ENCODE measurements at places on chromosomes 4 and X. TPM values are rescaled to one million over a fixed set of nuclear protein-coding genes. Genes with fewer than 3 reads are reported as not detected.

DNA sequence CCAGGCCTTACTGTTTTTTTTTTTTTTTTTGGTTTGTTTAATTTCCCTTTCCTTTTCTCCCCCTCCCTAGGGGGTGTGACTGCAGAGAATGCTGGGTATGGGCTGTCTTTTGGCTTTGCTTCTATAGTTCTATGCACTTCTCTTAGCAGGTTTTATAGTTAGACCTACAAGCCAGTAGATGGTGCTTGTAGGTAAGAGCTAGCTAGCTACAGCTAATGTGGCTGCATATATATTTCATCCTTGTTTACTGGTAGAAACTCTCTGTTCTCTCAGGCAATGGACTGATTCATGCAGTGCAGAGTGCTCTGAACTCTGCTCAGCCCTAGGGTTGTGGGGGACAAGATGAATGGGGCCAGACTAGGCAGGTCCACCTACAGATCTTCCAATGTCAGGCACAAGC, 246.4 kb downstream of the SH2D1A start:
- DNase-seq = no peak

DNA sequence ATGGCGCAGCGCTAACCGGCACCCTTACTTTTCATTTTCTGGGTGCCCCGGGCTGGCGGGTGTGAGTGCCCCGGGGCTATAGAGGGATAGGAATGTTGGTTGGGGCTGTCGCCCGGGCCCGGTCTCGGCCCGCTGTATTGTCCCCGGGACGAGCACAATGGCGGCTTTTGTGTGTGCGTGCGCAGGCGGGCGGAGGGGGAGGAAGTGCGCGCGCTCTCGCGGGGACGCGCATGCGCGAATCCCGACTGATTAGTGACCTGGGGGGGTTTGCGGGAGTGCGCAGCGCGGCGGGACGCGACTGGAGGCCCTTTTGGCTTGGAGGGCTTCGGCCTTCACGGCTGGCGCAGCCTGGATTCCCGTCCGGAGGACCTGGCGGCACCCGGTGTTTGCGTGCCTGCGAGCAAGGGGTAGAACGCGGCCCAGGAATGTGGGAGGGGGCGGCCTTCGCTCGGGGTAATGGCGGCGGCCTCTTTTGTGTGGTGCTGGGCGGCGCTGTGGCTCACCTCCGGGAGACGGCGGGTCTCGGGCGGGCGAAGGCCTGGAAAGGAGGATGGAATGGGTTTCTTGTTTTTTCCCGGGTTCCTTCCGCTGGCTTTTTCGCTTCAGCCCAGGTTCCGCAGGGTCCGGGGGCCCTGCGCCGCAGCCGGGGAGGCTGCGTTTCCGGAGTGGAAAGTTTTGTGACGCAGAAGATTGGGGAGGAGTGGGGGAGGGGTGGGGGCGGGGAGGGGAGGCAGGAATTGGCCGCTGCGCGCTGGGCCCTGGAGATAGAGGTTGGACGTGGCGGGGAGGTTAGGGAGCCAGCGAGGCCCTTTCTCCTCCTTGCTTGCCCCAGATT, 618 bp downstream of the DDX3X start:
- DNase-seq = peak; percentile 65

GRCh38 chr4:35993606-35994005, 250.7 kb downstream of the ARAP2 start:
- no peak for DNase-seq

GRCh38 chr4:38387348-38387747, 276.7 kb upstream of the KLF3 start:
- peak; percentile 33 for DNase-seq

GRCh38 chr4:177393236-177393635, 49.0 kb downstream of the AGA start:
- DNase-seq = no peak

- no peak for DNase-seq
These were observed 18.4 kb downstream of the BEX4 start for GRCh38 chrX:103233263-103233662.

DNA sequence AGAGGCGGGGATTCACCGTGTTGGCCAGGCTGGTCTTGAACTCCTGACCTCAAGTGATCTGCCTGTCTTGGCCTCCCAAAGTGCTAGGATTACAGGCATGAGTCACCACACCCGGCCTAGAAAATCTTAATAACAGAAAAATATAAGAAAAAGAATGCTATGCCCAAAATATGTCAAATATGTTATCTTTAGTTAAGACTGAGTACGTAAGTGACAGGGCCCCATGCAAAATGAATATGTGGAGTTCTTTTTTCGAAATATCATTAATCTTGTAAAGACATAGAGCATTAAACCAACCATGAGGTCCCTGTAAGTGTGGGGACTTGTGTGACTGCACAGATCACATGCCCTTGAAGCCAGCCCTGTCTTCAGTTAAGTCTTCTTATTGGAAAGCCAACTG, 8.9 kb upstream of the ZNF518B start:
- DNase-seq = no peak

- no peak for DNase-seq
These were observed 63.1 kb downstream of the SORCS2 start for GRCh38 chr4:7255488-7255881.

- no peak for DNase-seq
These were observed 30.8 kb downstream of the FRMPD3 start for GRCh38 chrX:107480272-107480671.

DNA sequence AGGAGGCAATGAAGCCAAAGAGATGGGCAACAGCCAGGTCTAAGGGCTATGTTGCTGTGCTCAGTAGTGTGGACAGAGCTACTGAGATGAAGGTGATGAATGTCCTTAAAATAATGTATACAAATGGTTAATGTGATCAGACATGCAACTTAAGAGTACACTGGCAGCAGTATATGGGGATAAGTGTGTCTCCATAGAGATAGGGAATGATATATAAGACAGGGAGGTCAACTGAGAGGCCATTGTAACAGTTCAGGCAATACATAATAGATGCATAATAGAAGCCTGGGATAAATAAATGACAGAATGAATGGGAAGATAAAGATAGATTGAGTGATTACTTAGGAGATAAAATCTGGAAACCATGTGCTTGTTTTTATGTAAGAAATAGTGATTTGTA, 250.0 kb downstream of the CFAP299 start:
- DNase-seq = no peak

- DNase-seq = peak; percentile 43
These were observed 10.0 kb upstream of the LNX1 start for GRCh38 chr4:53601251-53601764.

DNA sequence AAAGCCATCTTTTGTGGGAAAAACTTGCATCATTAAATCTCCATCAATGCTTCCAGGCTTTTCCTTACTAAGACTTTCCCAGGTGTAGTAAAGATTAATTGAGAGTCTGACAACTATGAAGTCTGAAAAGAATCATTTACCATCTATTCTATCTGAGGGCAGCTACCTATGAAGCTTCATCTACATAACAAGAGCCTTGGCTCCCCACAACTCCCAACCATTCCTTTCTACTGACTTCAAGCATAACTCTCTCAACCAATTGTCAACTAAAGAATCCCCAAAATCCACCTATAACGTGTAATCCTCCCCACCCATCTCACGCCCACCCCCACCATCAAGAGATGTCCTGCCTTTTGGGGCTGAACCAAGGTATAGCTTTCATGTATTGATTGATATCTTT, 101.5 kb upstream of the GABRA2 start:
- no peak for DNase-seq

- DNase-seq = no peak
These were observed 53.1 kb downstream of the SYNPO2 start for GRCh38 chr4:118941799-118942198.

DNA sequence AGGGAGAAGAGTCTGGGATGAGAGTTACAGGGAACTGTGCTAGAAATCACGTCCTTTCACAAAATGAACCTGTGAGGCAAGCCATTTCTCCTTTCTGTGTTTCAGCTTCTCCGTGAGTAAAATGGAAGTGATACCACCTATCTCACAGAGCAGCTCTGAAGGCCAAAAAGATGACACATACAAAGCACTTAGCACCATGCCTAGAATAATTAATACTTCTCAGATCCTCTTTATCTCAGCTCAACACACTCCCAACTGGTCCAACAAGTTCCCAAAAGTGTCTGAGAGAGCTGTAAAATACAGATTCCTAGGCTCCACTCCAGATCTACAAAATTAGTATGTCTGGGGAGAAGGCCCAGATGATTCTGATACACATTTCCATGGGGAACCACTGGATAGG, 38.3 kb downstream of the LHFPL1 start:
- DNase-seq = no peak

- DNase-seq = peak; percentile 4
These were observed 121.8 kb upstream of the TMEM47 start for GRCh38 chrX:34778916-34779315.

- no peak for DNase-seq
These were observed 109.4 kb upstream of the AFAP1 start for GRCh38 chr4:8048856-8049676.

GRCh38 chrX:23908219-23909004, 606 bp downstream of the CXorf58 start:
- DNase-seq = no peak

DNA sequence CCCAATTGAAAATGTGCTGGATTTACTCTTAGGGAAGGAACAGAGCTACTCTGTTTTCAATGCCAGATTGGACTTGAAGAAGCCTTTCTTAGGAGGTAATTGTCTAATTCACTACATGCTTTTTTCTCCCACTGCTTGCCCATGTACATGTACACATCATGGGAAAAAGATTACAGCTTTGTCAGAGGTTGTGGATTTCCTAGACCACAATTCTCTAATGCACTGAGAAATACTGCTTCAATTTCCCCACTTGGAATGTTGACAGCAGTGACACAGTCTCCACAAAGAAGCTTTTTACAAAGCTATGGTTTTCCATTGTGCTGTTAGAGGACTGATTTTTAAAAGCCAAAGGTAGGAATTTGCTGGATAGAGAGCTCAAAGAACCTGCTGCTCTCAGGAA, 19.5 kb downstream of the ZAR1 start:
- DNase-seq = no peak

DNA sequence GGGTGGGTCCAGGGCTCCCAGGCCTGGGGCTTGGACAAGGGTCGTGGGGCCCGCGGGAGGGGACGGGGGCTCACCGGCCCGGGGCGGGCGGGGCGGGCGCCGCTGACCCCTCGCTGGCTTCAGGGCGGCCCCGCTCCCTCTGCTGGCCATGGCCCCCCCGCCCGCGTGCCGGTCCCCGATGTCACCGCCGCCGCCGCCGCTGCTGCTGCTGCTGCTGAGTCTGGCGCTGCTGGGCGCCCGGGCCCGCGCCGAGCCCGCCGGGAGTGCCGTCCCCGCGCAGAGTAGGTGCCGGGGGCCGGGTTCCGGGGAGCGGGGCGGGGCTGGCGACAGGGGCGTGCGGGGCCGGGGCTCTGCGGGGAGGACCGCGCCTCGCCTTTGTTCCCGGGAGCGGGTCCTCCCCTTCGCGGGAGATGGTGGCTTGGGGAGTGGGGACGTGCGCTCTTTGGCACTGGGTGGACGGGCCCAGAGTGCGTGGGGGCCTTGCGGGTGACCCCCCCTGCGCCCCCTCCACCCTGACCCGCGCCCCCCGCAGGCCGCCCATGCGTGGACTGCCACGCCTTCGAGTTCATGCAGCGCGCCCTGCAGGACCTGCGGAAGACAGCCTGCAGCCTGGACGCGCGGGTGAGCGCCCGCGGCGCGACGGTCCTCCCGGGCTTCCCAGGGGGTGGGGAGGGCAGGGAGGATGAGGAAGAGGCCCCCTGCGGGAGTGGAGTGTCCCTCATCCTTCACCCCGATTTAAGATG, 16.8 kb upstream of the NAT8L start:
- DNase-seq = no peak

DNA sequence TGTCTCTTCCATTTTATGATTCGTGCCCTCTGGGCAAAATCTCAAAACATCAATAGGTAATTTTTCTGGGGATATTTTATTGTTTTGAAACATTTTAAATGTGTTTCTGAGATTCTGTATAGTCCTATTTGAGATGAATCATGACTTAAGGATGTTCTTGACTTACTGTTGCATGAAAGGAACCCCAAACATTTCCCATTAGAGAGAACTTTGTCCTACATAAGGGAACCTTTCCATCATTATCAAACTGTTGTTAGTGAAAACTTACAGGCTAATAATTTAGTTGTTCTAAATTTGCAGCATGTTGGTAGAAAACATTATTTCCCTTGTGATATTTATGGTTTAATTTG, 523.3 kb downstream of the PPARGC1A start:
- no peak for DNase-seq

- DNase-seq = no peak
These were observed 7.6 kb downstream of the AGA start for GRCh38 chr4:177434667-177435066.

DNA sequence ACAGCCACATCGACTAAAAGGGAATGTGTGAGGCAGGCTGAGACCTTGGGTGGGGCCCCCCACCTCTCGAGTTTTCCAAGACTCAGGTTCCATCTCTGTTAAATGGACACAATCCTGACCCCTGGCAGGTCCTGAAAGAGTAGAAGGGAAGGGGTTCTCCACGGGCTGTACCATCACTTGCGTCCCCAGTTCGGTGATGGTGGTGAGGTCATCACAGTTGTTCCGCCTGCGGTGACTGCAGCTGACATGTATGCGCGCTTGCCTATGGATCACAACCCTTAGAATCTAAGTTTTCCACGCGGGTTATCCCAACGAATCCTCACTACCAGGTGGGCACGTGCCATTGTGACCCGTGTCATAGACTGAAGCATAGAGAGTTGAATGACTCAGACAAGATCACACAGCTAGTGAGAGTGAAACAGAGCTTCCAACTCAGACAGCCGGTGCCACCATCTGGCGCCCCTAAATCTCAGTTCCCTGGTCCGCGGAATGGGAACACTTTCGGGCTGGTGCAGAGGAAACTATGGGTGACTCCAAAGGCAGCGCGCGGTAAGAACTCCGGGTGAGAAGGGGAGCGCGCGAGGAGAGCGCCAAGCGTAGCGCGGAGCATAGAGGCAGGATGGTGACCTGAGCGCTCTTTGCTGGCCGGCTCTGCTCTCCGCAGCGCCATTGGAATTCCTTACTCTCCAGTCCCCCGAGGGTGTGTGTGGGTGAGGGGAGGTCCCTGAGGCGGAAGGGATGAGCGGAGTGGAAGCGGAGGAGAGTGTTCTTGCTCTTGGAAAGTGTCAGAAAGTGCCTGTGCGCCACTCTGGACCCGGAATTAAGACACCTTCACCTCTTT, 10.5 kb downstream of the MSX1 start:
- no peak for DNase-seq

GRCh38 chr4:110484767-110485166, 8.8 kb downstream of the ENPEP start:
- peak; percentile 64 for DNase-seq

GRCh38 chr4:2288051-2288541, 26.2 kb upstream of the MXD4 start:
- no peak for DNase-seq

LGI2 gene
- total RNA-seq = 0.12 TPM

PABPC1L2B gene
- not detected for total RNA-seq

LAP3 gene
- 216 TPM for total RNA-seq

MGAT4D gene
- total RNA-seq = not detected

ADAM29 gene
- not detected for total RNA-seq

NAP1L3 gene
- 13.4 TPM for total RNA-seq

PIN4 gene
- total RNA-seq = 15.1 TPM

FRMD7 gene
- not detected for total RNA-seq

CASK gene
- 19.8 TPM for total RNA-seq

Measured in H4 (cell line).